ENCODE measurements at places on chromosomes 3 and 15.

DNA sequence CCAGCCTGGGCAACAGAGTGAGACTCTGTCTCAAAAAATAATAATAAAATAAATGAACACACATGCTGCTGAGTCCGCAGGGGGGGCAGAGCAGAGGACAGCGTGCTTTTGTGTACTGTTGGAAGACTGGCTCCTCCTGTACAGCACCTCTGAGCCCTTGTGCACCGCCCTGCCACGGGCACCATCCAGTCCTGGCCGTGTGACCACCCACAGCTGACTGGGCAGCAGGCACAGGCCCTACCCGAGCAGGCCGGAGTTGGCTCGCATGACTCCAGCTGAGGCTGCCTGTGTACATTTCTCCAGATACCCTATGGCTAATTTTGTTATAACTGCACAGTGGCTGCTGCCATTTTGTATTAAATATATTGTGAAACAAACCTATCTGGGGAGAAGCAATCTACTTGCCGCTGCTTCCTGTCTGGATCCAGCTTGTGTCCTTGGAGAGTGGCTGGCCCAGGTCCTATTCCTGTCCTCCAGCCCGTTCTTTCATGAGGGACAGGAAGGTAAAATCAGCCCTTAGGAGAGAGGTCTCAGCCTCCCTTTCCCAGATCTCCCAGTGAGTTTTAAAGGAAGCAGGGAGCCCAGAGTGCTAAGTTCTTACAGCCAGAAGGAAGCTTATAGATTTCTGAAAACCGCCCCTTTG, 14.6 kb downstream of the IVD start:
- no peak for DNase-seq

GRCh38 chr3:182469086-182469485, 324.2 kb upstream of the ATP11B start:
- DNase-seq: no peak

DNA sequence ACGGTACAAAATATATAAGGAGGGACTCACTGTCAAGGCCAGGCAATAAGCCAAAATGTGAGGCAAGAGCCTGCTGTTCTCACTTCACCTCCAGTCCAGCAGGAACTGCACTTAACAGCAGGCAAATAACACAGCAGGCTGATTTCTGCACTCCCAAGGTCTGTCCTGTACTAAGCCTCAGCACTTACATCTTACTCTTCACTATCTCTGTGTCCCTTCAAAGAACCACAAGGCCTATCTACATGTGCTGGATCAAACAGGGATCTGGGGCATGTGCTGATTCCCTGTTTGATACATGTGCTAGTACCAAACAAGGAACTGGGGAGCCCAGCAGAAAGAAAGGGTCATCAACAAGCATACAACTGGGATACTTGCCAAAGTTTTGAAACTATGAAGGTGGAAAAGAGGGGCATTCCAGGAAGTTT, 22.2 kb downstream of the UACA start:
- DNase-seq: no peak

DNA sequence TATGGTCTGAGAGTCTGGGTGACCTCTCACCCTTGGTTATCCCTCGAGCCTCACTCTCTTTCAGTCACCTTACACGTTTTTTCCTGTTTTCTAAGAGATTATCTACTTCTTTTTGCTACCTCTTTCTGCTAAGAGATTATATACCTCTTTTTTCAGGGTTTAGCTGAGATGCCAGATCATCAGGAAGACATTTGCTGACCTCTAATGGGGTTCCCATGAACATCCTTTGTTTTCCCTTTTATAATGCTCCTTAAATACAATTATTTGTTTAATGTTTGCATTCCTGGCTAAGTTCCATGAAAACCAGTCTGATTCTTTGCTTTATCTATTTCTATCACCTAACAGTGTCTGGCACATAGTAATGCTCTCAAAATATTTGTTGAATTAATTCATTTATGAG, 39.6 kb downstream of the LEKR1 start:
- no peak for DNase-seq

GRCh38 chr15:56693761-56694160, 39.5 kb downstream of the ZNF280D start:
- DNase-seq: no peak

DNA sequence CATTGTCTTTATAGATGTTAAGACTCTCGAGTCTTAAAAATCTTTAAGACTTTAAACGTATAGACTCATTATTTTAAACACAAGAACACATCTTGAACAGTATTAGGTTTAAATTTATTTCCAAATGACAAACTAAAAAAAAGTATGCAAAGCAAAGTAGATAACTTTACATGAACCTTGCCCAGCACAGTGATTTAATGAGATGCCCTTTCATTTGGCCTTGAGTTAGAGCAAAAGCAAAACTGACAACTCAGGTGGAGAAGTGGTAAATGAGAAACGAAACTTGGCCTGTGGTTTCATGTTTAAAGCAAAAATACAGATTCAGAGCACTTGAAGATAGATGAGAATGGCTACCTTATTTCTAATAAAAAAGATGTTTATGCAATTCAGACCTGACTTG, 8.6 kb downstream of the GPR15 start:
- DNase-seq: no peak

DNA sequence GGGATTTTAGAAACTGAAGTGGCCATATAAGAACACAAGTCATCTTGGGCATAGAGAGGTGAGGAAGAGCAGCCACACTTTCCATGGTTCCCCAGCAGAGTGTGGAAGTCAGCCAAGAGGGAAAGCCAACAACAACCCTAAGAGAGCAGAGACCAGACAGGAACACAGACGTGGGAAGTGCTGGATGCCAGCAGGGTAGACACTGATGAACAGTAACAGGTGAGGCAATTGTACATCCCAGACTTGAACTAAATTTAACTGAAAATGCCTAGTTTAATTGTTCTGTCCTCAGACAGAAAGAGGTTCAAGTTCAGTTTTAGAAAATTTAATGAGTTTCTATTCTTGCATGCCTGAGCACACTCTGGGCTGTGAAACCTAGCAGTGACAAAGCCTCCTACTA, 212.1 kb downstream of the ATP8B4 start:
- no peak for DNase-seq

GRCh38 chr3:14137004-14137403, 12.2 kb downstream of the TMEM43 start:
- DNase-seq: no peak

DNA sequence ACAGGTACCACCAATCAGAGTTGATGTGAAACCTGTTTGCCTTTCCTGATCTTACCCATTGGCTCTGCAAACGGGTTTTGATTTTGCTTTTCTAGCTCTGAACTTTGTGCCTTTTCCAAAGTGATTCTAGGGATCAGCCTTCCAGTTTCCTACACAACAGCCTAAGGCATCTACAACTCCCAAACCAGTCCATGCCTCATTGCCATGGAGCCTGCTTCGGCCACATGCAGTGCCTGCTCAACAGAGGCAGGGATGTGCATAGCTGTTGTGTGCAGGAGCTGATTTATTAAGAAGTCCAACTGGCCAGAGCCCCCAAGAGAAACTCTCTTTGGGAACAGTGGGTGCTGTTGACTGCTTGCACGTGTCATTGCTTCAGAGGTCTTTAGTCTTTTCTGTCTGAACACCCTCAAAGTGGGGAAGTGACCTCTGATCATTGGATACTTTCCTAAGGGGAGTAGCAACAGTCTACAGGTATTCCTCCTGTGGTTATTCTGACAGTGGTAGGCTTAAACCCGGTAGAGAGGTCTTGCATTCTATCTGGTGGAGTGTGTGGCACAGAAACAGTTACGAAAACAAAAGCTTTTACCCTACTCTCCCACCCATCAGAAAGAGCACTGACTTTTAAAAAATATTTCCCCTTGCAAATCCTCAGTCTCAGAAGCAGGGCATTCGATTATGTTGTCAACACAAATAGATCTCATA, 36.6 kb upstream of the THSD4 start:
- no peak for DNase-seq

GRCh38 chr3:81484520-81484919, 276.9 kb downstream of the GBE1 start:
- no peak for DNase-seq

DNA sequence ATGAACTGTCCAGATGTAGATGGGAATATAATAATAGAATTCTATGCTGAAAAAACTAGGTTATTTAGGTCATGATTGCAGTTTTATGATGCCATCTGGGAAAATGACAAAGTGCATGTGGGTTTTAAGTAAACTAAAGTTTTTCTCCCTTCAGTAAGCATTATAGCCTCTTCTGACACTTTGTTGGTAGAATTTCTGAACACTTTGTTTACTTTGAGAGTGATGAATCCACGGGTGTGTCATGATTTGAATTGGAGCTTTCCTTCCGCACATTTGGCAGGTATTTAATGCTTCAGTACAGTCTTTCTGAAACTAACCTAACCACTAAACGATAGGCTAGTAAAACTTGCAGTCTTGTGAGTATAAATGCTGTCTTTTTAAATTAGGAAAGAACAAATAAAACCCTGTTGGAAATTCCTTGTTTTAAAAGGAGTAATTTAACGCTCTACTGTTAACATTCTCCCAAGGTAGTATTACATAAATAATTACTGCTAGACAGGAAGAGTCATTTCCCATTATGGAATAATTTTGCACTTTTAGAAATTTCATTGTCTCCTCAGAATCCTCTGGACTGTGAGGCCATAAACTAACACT, 7.0 kb downstream of the FILIP1L start:
- no peak for DNase-seq
